GM18507 (cell line): ENCODE measurements at places on chromosomes 2 and 18.

DNA sequence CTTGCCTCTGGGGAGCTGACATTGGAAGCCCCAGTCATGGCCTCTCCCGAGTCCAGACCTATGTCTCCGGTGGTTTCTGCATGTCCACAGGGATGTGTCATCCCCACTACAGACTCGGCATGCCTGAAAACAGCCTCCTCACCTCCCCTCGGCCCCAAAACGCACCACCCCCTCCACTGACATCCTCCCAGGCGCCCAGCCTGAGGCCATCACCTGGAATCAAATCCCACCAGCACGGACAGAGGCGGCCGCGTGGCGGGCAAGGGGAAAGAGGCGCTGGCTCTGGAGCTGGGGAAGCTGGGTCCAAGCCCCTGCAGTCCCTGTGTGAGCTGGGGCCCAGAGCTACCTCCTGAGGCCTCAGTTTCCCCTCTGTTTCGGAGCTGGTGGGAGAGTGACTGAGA lies 69.9 kb upstream of the SMAD7 start:
- no peak for DNase-seq

- DNase-seq = no peak
Observed at GRCh38 chr2:189363559-189363958, 77.7 kb upstream of the WDR75 start.

DNA sequence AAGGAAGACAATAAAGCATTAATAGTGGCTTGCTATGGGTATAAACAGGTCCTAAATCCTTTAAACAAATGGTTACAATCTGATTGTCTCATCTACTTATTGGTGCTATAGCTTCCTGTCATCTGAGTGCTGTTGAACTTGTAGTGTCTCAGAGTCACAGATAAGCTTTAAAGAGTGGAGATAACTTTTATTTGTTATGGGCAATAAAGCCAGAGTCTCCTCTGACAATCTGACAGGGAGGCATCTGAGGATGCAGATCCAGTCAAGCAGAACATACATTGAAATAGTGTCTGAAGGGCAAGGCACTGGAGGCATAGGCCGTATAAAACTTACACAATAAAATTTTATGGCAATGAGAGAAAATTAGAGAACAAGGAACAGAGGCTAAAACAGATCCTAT lies 1132.4 kb upstream of the CDH2 start:
- DNase-seq = no peak

DNA sequence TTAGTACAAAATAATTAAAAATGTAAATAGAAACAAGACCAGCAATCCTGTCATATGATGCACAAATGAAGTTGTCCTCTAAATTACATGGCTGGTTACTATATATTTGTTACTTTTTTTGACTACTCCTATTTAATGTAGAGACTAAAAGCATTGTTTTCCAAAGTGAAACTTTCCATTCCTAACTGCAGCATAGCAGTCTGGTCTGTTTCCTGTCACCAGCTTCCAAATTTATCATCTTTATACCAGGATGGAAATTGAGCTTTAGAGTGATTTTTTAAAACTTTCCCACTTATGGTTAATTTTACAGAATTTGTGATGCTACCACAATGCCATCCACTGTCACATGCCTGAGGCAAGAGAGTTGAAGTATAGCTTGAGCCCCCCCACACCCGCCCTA lies 33.5 kb upstream of the RAB27B start:
- DNase-seq = no peak

GRCh38 chr2:239869272-239870155 lies 155.6 kb downstream of the NDUFA10 start:
- no peak for DNase-seq

DNA sequence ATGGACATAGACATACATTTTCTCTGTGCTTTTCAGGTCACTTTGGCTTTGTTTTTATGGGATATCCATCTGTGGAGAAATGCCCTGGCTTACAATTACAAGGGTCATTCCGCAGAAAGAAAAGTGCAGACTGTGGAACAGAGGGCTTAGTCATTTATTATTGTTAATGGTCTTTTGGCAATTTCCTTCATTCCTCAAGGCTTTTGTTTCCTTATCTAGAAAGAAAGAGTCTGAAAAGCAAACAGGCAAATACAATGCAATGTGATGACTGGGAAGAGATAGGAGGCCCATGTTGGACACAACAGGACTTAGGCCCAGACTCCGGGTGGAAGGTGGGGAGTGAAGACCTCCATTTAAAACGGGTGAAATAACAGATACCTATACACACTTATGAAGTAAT lies 129.5 kb upstream of the CAVIN2 start:
- DNase-seq = no peak

GRCh38 chr2:96501471-96501874 lies 3.7 kb downstream of the NEURL3 start:
- no peak for DNase-seq

- no peak for DNase-seq
Observed at GRCh38 chr2:70927641-70928040, 8.1 kb upstream of the ATP6V1B1 start.

- no peak for DNase-seq
Observed at GRCh38 chr2:177245010-177245422, 19.5 kb downstream of the NFE2L2 start.

GRCh38 chr2:130798472-130799218 lies 38.1 kb upstream of the ARHGEF4 start:
- no peak for DNase-seq

DNA sequence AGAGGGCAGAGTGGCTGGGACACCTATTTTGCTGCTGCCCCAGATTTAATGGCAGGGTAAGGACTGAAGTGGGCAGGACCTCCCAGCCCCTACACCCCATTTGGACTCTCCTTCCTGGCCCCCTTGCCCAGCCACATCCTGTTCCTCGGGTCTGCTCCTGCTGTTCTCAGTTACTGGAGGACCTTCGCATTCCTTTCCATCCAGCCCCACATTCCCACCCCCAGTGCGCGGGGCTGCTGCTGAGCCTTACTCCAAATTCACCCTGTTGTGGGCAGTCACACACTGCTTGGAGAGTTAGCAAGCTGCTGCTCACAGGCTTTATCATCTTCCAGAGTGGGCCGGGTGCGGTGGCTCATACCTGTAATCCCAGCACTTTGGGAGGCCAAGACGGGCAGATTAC lies 75.2 kb upstream of the SLC14A2 start:
- no peak for DNase-seq

DNA sequence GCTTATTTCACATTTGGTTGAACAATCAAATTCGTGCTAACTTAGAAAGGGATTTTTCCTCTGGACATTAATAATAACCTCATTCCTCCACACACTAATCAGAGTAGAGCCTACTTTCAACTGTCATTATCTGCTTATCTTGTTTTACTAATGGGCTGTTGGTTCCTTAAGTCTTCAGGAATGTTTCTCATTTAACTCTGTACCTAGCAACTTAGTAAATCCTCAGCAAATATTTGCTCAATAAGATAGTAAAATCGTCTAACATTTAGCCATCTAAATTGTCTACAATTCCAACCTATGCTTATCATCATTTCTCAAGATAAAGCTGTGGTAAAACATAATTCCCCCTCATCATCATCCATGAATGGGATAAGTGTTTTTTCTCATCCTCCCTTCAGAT lies 98.1 kb downstream of the CDH2 start:
- DNase-seq = no peak

DNA sequence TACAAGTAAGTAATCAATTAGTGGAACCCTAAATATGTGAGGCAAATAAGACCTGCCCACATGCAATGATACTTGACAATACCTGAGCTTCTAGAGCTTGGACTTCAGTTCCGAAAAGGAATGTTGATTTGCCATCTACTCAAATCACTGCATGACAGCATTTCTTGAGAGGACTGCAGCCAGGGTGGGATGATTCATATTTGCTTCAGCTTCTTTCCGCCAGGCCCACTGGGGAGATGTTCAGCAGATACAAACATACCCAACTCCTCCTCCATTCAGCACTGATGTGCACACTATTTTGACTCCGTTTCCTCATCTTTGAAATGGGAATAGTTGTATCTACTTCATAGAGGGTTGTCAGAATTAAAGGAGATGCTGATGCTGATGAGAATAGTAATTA lies 28.8 kb upstream of the TMEM177 start:
- DNase-seq = no peak

DNA sequence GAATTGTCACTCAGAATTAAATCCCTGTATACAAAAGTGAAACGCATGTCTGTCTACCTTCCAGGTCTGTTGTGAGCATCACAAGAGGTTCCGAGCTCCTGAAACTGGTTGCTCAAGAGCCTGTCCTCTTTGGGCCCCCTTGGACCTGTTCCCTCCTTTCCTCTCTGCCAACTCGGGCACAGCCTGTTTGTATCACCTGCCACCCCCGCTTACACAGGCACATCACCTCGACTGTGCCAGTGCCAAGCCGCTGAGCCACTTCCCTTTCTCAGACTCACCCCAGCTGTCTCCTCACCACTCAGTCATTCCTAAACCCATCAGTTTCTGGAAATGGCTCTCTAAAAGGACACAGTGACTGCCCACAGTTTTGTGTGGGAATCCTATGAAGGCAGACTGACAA lies 3.1 kb downstream of the EFR3B start:
- DNase-seq = no peak

DNA sequence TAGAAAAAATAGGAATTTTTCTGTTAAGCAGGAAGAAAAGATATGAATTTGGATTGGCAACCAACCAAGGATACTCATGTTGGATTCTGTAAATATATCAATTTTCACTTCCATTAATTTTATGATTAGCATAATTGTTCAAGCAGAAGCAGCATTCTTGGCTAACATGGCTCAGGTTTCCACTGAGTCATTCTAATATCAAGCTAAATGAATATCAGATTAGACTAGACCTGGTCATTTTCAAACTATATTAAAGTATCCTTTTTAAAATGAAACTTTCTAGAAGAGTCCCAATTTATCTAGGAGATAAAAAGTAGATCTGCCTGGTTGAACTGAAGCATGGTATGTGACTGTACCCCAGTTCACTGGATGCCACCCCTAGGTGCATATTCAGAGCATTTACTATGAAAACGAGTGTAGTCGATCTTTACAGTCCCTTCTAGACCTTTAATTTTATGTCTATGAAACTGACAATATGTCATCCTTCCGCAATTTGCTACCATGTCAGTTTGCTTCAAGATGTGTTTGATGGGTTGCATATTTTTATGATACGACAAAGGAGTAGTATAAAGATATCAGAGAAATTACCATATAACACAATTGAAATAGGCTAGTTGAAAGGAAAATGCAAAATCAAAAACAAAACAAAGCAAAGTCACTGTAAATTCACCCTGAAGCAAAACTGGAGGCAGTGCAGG lies 704.9 kb downstream of the ERBB4 start:
- no peak for DNase-seq

GRCh38 chr2:47070155-47070919 lies 84.8 kb downstream of the STPG4 start:
- DNase-seq = no peak

- DNase-seq = no peak
Observed at GRCh38 chr2:19893520-19894133, 8.2 kb downstream of the TTC32 start.

GRCh38 chr2:24730481-24730880 lies 62.7 kb downstream of the PTRHD1 start:
- no peak for DNase-seq
